ENCODE measurements at places on chromosomes 3 and 15. TPM values are rescaled to one million over a fixed set of nuclear protein-coding genes. Genes with fewer than 3 reads are reported as not detected.

Gene C3orf22
- not detected for total RNA-seq

Gene CCR9
- total RNA-seq = not detected

Gene CPLX3
- not detected for total RNA-seq

Gene CLDN18
- not detected for total RNA-seq

Gene HSPBAP1
- 7.2 TPM for total RNA-seq

Gene CHDH
- total RNA-seq = under 0.01 TPM

Gene C3orf49
- not detected for total RNA-seq

Gene CDCP1
- 5.6 TPM for total RNA-seq

Gene TM4SF1
- 483 TPM for total RNA-seq

Gene GOLGA8T
- total RNA-seq = 0.14 TPM

Gene TRIM71
- total RNA-seq = not detected

Gene PLIN1
- 0.14 TPM for total RNA-seq

Gene POLQ
- 1.8 TPM for total RNA-seq

Gene DGKG
- total RNA-seq = 2.0 TPM

Gene GPR171
- total RNA-seq = not detected

Gene SLC22A13
- total RNA-seq = 0.28 TPM

Gene PPM1L
- 1.00 TPM for total RNA-seq

Gene FBXL22
- total RNA-seq = 1.4 TPM

Gene SLCO2A1
- under 0.01 TPM for total RNA-seq

Gene ZNF662
- total RNA-seq = 1.0 TPM

Gene MEX3B
- total RNA-seq = 6.1 TPM

Gene EFCAB12
- 0.09 TPM for total RNA-seq

Measured in smooth muscle cell of bladder (primary cell).